ENCODE measurements at places on chromosomes 11 and 22.

DNA sequence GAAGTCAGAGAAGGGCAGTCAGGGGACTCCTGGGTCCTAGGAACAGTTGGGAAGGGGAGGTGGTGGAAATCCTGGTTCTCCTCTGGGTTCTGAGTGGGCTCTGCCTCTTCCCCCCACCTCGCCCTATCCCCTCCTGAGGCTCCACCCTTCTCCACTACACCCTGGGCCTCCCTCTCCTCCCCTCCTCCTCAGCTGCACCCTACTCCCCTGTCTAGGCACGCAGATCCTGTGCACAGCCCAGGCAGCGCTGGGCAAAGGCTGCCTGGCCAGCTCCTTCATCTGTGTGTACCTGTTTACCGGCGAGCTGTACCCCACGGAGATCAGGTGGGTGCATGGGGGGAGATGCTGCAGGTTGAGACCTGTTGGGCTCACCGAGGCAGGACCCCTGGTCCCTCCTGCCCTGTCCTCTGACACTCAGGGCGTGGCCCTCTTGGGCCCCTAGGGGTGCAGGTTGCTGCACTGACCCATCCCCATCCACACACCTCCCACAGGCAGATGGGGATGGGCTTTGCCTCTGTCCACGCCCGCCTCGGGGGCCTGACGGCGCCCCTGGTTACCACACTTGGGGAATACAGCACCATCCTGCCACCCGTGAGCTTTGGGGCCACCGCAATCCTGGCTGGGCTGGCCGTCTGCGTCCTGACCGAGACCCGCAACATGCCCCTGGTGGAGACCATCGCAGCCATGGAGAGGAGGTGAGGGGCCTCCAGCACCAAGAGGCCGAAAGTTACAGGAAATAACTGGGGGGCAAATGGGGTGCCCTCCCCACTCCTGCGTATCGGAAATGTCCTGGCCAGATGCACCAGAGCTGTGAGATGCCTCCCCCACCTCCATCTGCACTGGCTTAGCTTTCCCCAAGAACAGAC is 25.3 kb upstream of the POLA2 start:
- no peak for DNase-seq

- DNase-seq, result peak; percentile 62
Observed at GRCh38 chr11:116773203-116774097, 663 bp upstream of the BUD13 start.

- DNase-seq, result no peak
Observed at GRCh38 chr11:110894224-110894623, 182.0 kb upstream of the ARHGAP20 start.

GRCh38 chr22:17436382-17436980 is 67.2 kb downstream of the CECR2 start:
- no peak for DNase-seq

DNA sequence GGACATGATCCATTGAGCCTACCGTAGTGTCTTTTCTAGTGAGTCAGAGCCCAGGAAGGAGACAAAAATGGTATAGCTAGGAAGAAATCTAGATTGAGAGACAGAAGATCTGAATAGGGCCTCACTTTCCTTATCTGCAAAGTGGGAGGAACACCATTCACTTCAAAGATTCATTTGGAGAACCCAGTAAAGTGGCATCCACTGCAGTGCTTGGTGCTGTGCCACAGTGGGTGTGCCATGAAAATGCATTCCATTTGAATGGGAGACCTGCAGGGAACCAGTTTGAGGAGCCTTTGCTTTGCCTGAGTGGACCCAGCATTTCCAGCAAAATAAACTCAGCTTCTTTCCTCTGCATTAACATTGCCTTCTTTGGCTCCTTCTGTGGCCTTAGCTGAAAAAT is 470.5 kb upstream of the CADM1 start:
- DNase-seq, result no peak

DNA sequence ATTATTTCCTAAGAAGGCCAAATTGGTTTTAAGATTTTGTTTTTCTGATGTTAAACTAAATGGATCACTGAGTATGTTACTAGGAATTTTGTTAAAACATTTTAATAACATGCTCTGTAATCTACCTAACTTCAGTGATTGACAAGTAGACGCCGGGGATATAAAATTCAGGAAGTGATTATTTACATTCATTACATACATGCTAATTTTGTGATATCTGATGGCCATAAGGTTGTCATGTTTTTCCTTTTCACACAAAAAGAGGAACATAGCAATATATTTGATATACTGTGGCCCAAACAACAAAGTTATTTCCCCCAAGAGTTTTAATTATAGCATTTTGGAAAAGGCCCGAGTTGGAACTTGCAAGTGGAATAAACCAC is 12.1 kb downstream of the SCUBE1 start:
- DNase-seq, result no peak

- DNase-seq, result no peak
Observed at GRCh38 chr11:47106798-47107411, 69.8 kb downstream of the ARFGAP2 start.

- no peak for DNase-seq
Observed at GRCh38 chr22:41237707-41238569, 2.8 kb downstream of the CHADL start.

- no peak for DNase-seq
Observed at GRCh38 chr11:67450796-67451657, 1.5 kb downstream of the GPR152 start.

DNA sequence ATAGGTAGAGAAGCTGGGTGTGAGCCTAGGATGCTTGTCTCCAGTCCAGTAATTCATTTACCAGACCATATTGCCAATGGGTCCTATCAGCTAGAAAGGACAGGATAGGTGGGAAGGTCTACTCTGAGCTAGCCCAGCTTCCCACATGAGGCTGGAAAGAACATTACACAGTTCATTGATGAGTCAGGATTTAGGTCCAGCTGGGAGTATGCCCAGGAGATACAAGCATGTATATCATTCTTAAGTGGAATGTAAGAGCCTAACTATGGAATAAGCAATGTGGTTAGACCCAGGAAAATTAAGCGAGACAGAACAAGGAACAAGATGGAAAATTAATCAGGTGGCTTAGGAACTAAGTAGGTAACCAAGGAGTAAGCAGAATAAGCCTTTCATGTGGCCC is 59.0 kb upstream of the TBCEL start:
- DNase-seq, result peak; percentile 11

DNA sequence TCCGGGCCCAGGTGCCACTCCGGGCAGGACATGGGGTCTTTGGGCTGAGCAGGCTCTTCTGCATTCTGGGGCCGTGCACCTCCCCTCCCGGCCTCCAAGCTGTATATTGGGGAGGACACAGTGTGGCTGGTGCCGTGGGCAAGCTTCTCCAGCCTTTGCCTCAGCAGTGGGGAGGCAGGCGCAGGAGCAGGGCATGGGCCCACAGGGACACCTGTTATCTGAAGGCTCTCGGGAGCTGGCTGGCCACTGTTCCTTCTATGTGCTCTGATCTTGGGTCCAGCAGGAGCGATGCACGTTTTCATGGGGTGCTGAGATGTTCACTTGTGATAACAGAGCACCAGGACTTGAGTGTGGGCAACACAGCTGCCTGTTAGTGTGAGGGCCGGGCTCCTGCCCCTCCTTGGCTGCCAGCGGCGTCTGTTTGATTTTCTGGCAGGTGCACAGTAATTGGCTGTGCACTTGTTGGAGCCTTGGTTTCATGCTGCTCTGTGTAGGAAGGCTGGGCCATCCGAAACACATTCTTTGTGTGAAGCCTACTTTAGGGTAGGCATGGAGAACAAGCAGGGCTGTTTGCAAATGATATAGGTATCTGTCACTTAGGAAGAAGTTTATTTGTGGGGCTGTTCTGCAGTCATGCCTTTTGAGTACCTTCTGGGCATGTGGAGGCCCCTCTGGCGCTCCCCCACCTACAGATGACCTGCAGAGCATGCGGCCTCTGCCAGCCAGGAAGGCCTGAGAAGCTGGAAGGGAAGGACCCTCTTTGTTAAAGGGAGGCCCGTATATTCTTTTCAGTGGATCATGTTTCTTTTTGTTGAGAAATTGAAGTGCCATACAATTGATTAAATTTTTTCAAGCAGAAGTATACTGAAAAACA is 201.5 kb downstream of the TBC1D22A start:
- DNase-seq, result no peak

DNA sequence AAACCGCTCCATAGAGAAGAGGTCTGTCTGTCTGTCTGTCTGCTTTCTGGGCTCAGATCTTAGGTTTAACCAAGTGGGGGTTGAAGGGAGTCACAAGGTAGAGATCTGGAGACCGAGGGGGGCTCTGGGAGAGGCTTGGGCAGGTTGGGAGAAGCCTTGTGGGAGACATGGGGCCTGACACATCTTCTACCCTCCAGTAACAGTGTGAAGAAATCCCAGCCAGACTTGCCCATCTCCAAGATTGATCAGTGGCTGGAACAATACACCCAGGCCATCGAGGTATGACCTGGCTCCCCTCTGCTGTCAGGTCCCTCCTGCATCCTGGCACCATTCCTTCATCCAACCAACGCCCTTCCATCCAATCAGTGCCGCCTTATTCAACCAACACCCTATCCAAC is 7.4 kb downstream of the PRR33 start:
- DNase-seq, result no peak

- no peak for DNase-seq
Observed at GRCh38 chr11:86138958-86139357, 70.1 kb upstream of the PICALM start.

DNA sequence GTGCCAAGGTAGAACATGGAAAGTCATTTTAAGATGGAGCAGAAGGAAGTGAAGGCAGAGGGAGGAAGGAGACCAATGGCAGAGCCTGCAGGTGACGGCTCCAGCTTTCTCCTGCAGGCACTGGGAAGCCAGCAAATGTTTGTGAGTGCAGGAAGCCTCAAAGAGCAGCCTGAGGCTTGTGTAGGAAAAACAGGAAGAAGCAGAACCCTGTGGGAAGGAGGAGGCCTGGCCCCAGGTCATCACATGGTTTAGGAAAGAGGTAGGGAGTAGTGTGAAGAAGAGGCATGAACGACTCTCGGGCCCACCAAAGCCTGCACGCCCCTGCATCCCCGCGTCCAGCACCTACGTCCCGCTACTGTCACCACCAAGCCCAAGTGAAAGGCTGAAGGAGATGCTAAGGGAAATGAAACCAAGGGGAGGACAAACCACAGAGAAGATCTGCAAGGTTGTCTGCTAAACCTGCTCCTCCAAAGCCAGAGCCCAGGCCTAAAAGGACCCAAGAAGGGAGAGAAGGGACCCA is 151.5 kb downstream of the CHST1 start:
- DNase-seq, result no peak

DNA sequence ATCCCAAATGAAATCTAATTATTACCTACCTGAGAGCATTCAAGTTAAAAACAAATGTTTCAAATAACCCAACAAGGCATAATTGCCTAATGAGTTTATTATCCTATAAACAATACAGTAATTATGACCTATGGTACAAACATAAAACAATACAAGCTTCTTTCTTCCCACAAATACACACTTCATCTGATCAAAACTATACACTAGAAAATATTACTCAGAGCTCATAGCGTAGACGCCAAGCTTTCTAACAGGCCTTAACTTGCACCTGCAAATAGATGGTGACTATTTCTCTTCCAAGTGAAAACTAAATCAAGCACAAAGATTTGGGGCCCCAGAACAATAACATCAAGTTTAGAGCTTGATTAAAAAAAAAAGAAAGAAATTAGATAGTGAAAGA is 78.1 kb downstream of the SOX6 start:
- DNase-seq, result no peak

DNA sequence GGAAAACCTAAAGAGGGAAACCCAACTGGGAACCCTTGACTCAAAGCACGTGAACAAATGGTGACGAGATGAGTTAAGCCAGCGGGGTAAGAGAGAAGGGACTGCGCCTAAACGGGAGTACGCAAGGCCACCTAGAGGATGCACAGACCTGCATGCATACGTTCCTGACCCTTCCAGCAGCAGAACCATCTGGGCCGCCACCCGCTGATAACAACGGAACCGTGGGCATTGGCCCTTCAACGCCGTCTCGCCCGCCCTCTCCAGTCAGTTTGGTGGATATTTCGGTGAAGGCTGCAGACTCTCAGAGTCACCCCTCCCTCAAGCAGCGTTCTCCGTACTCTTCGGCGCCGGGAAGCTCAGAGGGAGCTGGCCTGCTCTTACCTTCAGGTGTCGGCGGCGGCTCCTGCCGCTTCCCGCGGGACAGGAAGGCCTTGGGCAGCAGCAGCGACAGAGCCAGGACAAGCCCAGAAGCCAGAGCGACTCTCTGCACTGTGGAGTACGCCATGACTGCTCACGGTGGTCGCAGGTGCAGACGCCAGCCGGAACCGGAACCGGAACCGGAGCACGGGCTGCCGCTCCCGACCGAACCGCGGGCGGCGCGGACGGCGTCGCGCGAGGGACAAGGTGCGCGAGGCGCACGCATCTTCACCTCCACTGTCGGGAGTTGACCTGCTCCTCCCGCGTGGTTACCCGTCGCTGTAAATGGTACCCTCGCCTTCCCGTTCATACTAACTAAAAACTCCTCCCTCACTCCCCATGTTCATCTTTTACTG is at the start of gene RIC3:
Gene RIC3 (minus strand): TSS at position 541 of the 773 bp plus-strand sequence. CDS start 36 bp downstream, at position 505.
- no peak for DNase-seq

GRCh38 chr11:35105319-35106079 is 33.5 kb upstream of the CD44 start:
- DNase-seq, result no peak

GRCh38 chr11:120883404-120884080 is 140.4 kb upstream of the TBCEL start:
- DNase-seq, result peak; percentile 7

GRCh38 chr11:43644621-43645299 is 35.8 kb upstream of the HSD17B12 start:
- no peak for DNase-seq

- no peak for DNase-seq
Observed at GRCh38 chr11:100419518-100419917, 267.6 kb upstream of the ARHGAP42 start.

DNA sequence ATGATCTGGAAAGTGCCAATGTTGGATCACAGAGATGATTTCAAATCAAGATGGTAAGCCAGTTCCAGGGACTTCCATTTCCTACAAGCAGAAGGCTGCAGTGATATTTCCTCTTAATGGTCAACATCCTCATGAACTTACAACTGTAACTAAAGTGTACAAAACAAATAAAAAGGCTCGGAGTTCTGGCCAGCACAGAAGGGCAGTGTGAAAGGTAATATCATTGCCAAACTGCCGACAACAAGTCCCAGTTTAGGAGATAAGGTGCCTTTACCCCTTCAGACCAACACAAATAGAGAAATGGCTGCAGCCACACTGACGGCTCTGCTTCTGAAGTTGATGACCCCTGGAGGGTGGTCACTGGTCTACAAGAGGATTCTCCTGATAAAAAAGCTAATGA is 91.1 kb downstream of the ETS1 start:
- no peak for DNase-seq

Data from HCEC 1CT (cell line).